ENCODE measurements at places on chromosomes 13 and 19.
A peak's percentile ranks its signal among the peaks of the same experiment; 100 is the strongest.

- peak; percentile 35 for DNase-seq
Measured at GRCh38 chr13:73421310-73421912, 362.6 kb downstream of the KLF5 start.

GRCh38 chr19:531009-531752 is 379 bp upstream of the CDC34 start:
- DNase-seq, result peak; percentile 81

- DNase-seq, result no peak
Measured at GRCh38 chr19:51535535-51535934, 4.1 kb upstream of the SIGLEC6 start.

GRCh38 chr13:30312904-30313303 is 5.6 kb upstream of the KATNAL1 start:
- DNase-seq, result peak; percentile 64

DNA sequence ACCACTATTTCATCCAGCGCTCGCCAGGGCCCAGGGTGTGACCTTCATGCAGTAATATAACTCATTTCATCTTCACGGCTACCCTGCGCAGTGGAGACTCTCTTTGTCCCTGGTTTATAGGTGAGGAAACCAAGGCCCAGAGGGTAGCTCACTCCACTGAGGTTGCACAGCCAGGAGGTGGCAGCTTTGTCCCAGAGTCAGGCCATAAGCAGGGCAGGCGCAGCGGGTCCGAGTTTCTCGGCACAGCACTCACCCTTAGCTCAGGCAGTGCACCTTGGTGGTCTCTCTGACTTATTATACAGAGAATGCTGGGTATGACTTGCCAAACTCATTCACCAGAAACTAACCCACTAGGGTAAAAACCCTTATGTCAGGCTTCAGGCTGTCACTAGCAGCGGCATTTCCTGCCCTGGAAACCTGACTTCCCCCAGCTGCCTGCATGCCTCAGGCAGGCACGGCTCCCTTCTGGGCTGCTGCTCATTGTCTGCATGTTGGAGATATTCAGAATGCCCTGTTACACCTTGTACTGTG is 24.5 kb downstream of the PPP5C start:
- no peak for DNase-seq

- DNase-seq, result no peak
Measured at GRCh38 chr13:113086991-113087922, 18.3 kb upstream of the F7 start.

DNA sequence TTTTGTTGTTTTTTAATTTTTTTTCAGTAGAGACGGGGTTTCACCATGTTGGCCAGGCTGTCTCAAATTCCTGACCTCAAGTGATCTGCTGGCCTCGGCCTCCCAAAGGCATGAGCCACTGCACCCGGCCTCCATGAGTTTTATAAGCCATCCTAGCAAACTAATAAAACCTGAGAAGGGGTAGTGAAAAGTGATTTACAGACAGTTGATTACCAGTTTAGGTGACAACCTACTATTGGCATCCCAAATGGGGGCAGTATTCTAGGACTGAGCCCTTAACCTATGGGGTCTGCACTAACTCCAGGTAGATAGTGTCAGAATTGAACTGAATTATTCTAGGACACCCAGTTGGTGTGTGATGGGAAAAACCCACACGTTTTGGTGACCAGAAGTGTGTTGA is 6.5 kb upstream of the LATS2 start:
- no peak for DNase-seq

GRCh38 chr13:48573213-48574007 is 40.5 kb upstream of the RCBTB2 start:
- DNase-seq, result no peak

- no peak for DNase-seq
Measured at GRCh38 chr13:29978211-29978610, 127.8 kb upstream of the UBL3 start.
